ENCODE measurements at places on chromosomes 5 and 9.

- no peak for DNase-seq
Measured at GRCh38 chr9:78029551-78030295, 1.9 kb downstream of the GNAQ start.

DNA sequence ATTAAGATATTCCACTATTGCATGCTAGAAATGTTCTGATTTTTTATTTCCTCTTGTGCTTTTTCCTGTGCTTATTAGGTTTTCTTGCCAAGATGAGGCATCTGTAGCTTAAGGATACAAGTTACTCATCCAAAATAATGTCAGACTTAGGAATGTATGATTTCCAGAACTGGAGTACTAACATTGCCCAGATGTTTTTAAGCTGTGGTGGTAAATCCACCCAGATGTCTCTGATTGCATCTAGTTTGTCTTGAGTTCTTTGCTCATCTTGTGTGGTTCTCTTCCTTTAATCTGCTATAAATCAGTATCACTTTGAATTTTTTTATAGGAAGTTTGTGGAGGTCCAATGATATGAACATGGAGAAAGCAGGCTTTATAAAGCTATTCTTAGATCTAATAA is 337.5 kb upstream of the ZNF608 start:
- no peak for DNase-seq

DNA sequence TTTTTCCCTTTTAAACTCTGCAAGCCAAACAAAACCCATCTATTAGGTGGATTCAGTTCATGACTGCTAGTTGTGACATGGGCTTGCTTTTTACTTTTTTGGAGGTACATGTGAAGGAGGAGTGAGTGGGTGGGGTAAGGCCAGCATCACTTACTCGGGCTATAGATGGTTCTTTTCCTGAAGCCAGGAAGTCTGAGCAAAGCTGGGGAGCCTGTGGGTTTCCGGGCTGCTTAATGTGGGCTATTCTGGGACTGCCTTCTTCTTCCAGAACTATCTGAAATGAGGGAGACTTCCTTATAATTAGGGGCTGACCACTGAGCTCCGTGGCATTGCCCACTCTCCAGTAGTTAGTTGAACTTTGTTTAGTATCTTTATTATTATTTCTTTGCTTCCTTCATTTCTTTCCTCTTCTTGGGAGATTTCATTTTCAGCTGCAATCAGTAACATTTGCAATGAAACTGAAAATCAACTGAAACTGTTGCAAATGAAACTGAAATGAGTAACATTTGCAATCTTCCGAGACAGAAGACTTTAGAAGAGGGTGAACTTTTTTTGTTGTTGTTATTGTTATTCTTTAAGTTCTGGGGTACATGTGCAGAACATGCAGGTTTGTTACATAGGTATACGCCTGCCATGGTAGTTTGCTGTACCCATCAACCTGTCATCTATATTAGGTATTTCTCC is 204.9 kb downstream of the LRRC70 start:
- DNase-seq: no peak

DNA sequence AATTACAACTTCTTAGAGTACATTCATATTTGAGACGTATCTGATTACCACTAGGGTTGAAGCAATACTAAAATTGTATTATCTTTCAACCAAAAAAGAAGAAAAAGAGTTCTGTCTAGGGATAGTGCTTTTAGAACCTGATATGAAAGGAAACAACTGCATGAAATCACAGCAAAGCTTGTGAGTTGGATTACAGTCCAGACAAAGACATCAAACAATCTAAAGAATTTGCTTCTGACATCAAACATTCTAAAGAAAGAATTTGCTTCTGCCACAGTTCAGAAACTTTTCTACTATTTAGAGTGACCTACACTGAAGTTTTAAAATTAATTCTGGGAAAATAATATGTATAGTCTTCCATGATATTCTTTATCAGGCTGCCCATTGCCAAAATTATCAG is 1141.1 kb upstream of the ACO1 start:
- no peak for DNase-seq

DNA sequence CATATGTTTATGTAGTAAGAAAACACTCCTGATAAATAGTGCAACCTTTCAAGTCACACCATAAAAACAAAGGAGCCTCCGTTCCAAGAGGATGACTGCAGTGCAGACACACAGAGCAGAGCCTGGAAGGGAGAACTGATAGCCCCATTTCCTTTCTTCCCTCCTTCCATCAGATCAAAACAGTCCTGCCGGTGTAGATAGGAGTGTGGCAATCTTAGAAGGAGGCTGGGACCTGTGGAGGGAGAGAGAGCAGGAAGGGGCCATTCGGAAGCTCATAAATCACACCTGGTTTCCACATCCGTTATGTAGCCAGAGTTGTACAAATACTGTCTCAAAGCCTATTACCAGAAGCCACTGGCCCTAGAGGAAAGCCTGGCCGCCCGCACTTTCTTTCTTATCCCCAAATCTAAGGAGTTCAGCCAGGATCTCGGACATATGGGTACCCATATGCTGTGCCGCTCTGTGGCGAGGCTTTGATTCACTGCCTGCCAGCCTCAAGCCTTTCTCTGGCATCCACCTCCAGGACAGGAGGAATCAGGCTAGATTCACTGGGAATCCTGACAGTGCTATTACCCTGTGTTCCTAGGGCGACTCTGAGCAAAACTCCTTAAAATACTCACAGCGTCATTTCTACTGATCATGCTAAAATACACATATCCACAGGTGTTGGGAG is 26.9 kb downstream of the DAP start:
- no peak for DNase-seq

DNA sequence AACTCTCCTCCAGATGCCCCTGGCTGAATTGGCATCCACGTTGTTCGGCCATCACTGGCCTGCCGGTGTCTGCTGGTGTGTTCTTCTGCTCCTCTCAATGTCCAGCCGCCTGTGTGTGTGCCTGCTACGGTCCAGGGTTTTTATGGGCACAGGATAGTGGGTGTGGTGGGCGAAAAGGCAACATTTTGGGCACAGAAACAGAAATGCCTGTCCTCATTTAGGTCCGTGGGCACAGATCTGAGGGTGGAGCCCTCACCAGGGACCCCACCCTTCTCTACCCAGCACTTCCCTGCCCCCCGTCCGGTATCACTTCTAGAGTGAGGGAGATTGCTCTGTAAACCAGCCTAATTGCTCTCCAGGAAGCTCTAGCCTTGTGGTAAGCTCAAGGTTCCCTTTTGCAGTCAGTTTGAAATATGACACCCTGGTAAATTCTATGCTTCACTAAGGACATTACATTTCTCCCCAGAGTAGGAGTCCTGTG is 410.1 kb downstream of the MAT2B start:
- DNase-seq: no peak

GRCh38 chr5:54803471-54804011 is 181.9 kb downstream of the ESM1 start:
- DNase-seq: no peak

GRCh38 chr9:37987467-37987981 is 81.5 kb downstream of the SHB start:
- no peak for DNase-seq

- no peak for DNase-seq
Measured at GRCh38 chr9:86396412-86396811, 42.2 kb upstream of the TUT7 start.

DNA sequence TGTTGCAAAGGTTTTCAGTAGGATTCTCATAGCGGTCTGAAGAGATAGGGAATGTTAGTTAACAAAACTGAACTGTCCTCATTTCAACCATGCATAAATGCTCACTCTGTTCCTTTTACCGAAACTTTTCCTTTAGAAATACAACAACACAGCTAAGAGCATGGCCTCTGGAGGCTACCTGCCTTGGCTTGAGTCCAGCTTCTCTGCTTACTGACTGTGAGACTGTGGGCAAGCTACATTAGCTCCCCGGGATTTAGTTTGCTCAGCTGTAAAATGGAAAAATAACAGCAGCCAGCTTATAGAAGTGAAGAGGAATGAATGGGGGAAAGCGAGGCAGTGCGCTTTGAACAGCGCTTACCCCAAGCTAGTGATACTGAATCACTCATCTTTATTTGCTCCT is 507.9 kb upstream of the DAP start:
- no peak for DNase-seq

GRCh38 chr9:89744255-89744648 is 139.4 kb downstream of the GADD45G start:
- DNase-seq: no peak
